Hematopoietic multipotent progenitor cell (in vitro differentiated cells): ENCODE measurements at places on chromosomes 2 and 18.

DNA sequence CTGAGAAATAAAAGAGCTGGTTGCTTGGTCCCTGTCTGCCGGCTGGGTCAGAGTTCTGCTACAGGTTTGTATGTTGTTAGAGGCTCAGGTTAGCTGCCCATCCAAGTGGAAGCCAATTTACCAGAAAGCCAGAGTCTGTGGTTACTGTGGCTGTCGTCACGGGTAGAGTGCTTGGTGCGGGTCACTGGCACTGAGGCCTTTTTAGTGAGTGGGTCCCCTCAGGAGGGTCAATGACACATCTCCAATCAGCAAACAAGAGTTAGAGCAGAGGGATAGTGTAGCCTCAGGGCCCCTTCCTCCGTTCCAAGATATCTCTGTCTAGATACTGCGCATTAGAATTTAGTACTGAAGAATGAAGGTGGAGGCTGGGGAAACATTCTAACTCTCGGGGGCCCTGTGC, 41.2 kb downstream of the CTIF start:
- no peak for DNase-seq

- DNase-seq, result no peak
These were observed 54.1 kb upstream of the HS6ST1 start for GRCh38 chr2:128372621-128373341.

- peak; percentile 18 for DNase-seq
These were observed 88.7 kb upstream of the CXCR4 start for GRCh38 chr2:136206613-136207012.

GRCh38 chr2:120103723-120104467, 91.0 kb downstream of the EPB41L5 start:
- no peak for DNase-seq

GRCh38 chr2:240554767-240555493, 2.9 kb downstream of the ANKMY1 start:
- DNase-seq, result no peak

DNA sequence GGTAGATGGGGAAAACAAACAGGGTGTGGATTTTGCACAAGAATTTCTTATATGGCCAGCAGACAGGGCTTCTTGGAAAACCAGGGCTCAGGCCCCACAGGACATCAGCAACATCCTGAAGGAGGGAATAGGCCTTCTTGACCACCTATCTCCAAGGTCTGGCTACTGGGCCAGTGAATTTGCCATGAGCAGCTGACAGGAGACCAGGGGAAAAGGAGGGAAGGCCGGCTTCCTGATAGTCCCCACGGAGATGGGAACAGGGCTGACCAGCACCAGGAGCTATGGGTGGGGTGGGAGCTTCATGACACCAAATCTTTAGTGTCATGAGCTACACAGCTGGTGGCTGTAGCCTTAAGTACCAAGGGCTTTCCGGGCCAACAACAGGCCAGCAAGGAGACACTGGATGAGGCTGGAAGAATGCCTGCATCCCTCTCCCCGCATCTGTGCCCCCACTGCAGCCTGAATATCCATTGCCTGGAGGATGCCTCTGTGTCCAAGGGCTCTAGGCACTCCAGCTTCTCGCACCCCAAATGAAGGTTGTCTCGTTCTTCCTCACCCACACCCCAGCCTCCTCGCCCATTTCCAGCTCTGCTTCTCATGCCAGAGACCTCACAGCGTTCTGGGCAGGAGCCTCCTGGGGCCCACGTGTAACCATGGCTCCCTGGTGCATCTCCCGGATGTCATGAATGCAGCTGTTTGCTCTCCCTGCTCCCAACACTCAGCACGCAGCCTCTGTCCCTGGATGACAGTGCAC, 74.8 kb downstream of the EMX1 start:
- DNase-seq, result no peak

GRCh38 chr2:103174711-103175110, 412.9 kb downstream of the TMEM182 start:
- DNase-seq, result no peak

- DNase-seq, result no peak
These were observed 136.0 kb upstream of the GLI2 start for GRCh38 chr2:120599656-120600055.

DNA sequence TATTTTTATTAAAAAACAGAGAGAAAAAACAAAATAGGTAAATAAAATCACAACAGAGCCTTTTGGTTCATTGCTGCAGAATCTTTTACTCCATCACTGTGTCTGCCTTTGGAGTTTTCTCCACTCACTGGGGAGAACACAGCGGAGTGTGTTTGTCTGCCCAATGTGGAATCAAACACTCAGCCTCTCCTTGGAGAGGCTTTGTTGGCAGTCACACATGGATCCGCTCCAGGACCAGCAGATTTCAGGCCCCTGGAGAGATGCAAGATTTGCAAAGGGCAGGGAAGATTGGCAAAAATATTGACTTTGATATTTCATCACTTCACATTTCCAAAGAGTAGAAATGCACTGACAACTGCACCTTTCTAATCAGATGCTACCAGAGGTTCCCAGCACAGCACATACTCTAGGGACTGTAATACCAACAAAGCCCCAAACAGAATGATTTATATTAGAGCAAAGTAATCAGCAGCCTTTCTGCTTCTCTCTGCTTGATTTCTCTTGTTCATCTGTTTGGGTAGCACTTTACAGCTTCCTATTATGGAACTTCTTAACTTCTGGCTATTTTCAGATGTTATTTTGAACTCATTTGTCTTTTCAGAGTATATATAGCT, 1898.8 kb upstream of the PIK3C3 start:
- DNase-seq, result no peak

- no peak for DNase-seq
These were observed 48.7 kb upstream of the FAHD2A start for GRCh38 chr2:95353613-95354468.

- DNase-seq, result no peak
These were observed 213.8 kb downstream of the BCL2 start for GRCh38 chr18:63105636-63106316.

- no peak for DNase-seq
These were observed 1109.3 kb downstream of the TSN start for GRCh38 chr2:122864728-122865127.

- DNase-seq, result no peak
These were observed 44.6 kb downstream of the EMX1 start for GRCh38 chr2:72961853-72962468.

DNA sequence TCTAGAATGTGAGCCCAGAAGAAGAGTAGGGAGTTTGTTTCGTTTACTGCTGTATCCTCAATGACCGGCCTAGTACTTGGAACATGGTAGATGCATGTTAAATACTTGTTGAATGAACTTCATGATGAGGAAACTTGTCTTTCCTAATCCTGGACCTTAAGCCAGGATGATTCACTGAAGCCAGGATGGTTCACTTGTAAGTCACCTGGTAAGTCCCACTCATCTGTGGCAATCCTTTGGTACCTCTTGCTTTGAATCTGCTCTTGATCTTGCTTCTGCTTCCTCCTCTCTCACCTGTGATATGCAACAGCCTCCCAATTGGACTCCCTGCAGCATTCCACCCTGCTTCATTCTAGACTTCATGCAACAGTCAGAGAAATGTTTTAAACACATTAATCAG, 43.6 kb downstream of the QPCT start:
- no peak for DNase-seq
